Glutamatergic neuron (in vitro differentiated cells): ENCODE measurements at places on chromosomes 7 and 10.
A peak's percentile ranks its signal among the peaks of the same experiment; 100 is the strongest.

DNA sequence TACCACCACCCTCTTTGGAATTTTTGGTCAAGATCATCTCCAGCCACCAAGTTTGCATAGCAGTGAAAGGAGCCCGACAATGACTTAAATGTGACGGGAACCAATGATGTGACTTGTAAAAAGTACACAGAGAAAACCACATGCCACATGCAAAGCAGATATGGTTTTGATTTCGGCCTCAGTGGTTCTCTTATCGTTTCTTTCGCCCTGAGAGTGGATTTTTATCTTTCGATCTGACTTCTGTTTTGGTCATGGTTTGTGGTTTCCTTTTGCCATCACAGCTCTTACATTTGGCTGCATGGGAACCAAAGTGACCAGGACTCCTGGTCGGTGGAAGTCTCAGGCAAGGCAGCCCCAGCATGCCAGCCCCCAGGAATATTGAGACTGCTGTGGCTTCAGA lies 31.5 kb downstream of the TCF7L2 start:
- no peak for DNase-seq

DNA sequence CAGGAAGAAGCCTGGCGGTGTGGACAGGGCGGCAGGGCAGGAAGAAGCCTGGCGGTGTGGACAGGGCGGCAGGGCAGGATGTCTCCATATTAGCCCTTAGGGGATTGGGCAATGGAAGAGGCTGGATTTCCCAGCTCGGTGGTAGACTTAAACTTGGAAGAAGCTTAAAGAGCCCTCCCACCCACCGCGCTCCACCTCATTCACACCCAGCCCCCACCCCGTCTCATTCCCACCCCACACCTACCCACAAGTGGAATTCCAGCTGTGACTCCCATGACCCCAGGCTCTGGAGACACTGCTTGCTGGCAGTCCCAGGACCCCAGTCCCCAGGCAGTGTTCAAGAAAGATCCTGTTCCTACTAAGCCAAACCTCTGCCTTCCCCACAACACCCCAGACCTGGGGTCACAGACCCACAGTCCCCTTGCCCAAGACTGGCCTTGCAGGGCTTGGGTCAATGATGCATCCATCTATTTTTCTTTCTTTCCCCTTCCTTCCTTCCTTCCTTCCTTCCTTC lies 34.0 kb downstream of the SPDYE6 start:
- DNase-seq: no peak

- peak; percentile 63 for DNase-seq
Measured at GRCh38 chr10:70323697-70324338, 40.0 kb upstream of the NPFFR1 start.

- no peak for DNase-seq
Measured at GRCh38 chr7:30159163-30159562, 24.4 kb downstream of the MTURN start.

GRCh38 chr7:102433219-102434038 lies at the start of gene ORAI2:
ORAI2 (plus strand) TSS chr7:102433575; CDS start chr7:102438957, 5,382 bp downstream.
- peak; percentile 83 for DNase-seq

GRCh38 chr10:5481121-5481520 lies 18.2 kb downstream of the CALML5 start:
- no peak for DNase-seq

DNA sequence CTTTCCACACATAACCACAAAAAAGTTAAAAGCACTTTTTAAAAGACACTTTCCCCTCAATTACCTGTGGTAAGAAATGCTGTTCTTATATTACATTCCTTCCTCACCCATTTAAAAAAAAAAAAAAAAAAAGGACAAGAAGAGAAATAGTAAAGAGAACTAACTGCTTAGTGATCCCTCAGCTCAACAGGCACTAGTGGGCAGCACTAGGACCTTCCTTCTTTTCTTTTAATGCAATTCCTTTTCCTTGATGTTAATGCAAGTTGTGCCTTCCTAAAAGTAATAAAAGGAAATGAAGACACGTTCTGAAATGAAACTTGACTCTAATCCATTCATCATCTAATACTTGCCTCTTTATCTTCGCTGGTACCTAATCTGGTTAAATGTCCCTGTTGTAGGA lies 189.7 kb downstream of the TCF7L2 start:
- no peak for DNase-seq

- no peak for DNase-seq
Measured at GRCh38 chr7:116616555-116617059, 55.4 kb upstream of the MET start.

DNA sequence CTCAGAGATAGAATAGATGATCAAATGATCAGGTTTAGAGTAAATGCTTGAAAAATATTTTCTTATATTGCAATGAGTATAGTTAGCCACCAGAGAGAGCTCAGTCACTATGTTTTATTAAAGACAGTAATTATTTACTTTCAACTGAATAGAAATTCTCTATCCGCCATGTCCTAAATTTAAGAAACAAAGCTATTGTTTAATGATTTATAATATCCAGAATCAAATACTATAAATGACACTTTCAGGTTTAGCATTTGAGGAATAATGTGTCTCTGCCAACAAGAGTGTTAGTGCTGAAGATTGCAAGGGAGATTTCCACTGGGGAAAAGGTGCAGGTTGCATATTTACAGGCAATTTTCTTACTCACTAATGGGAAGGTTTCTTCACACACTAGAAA lies 184.7 kb downstream of the DGKB start:
- no peak for DNase-seq

DNA sequence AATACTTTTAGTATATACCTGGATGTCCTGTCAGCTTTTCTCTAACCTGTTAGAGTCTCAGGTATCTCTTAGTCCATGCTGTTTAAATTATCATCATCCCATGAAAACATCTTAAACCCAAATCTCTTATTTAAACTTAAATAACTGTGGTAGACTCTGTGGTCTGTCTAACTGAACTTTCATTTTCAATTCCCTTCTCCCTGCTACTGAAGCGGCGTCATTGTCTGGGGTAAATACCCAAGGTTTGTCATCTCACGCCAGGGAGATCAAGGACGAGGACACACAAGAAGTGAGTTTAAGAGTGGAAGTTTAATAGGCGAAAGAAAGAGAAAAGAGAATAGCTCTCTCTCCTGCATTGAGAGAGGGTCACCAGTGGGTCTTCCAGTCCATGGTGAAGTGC lies 804.4 kb upstream of the CELF2 start:
- DNase-seq: no peak

DNA sequence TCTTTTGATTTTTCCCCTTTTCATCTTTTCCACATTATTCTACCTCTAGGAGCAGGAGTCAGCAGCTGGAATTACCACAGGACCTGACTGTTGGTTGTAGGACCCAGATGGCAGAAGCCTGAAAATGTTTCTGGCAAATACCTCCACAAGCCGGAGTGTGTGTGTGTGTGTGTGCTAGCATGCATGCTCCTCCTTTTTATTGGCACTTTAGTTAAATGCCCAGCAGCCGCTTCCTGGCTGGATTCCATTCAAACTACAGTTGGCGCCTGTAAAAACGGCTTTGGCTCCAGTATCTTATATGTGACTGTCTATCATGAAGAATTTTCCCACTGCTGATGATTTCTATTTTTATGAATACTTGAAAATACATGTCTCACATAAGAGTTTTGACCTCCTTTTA lies 319.7 kb upstream of the SP4 start:
- no peak for DNase-seq

DNA sequence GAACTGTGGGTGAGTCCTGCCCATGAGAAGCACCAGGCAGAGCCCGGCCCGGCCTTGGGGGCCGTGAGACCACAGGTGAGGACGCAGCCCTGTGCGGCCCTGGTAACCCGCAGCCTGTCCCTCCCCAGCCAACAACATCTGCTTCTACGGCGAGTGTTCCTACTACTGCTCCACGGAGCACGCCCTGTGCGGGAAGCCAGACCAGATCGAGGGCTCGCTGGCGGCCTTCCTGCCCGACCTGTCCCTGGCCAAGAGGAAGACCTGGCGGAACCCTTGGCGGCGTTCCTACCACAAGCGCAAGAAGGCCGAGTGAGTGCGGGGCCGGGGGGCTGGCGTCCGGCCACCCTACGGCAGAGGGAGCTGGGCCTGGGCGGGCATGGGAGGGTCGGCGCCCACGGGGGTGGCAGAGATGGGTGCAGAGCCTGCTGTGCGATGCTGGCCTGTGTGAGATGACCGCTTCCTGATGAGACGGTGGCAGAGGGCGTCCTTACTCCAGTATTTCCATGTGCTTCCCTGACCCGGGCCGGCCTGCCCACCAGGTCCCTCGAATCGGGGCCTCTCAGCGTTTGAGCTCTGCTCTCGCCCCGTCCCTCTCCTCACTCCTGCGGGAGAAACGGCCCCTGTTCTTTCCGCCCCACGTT lies 34.1 kb upstream of the FOXL3 start:
- DNase-seq: peak; percentile 9

DNA sequence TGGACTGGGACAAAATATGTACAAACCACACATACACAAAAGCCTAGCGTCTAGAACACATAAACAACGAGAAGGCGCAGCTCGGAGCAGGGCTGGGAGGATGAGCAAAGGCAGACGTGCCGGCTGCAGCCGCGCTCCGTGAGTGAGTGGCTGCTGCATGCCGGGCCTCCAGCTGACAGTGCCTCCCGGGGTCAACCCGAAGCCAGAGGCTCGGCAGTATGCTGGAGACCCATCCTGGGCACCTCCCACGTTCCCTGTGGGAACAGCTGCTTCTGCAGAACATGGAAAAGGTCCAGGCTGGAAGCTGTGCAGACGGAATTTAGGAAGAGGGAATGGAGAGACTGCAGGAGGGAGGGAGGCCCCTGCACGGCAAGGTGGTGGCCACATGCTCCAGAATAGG lies 3.6 kb upstream of the GPR146 start:
- DNase-seq: peak; percentile 61

GRCh38 chr7:150988230-150989226 lies 2.3 kb upstream of the NOS3 start:
- peak; percentile 92 for DNase-seq

- no peak for DNase-seq
Measured at GRCh38 chr10:12742771-12743170, 258.7 kb downstream of the CCDC3 start.

GRCh38 chr10:32692174-32692573 lies 246.2 kb downstream of the CCDC7 start:
- DNase-seq: no peak

GRCh38 chr7:121530227-121531174 lies 134.4 kb upstream of the FAM3C start:
- no peak for DNase-seq

GRCh38 chr7:153396475-153396874 lies 636.9 kb downstream of the ACTR3B start:
- DNase-seq: no peak

GRCh38 chr7:123494193-123494796 lies 40.1 kb downstream of the IQUB start:
- no peak for DNase-seq

DNA sequence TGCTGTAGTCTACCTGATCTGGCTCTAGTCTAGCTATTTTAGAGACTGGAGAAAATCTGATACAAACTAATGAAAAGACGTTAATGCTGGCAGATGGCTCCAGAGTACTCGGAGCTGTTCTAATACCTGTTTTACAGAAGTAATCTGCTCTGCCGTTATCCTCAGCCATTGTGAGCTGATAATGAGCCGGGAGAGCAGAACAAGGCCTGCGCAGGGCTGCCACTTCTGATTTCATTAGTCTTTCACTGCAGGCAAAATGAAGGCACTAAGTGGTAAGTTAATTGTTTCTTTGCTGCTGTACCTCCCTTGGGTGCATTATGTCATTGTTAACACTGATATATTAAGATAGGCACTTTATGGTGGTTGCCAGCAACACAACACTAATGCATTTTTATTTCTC lies 456.4 kb upstream of the PFKP start:
- peak; percentile 52 for DNase-seq

GRCh38 chr7:31028417-31028992 lies 23.6 kb upstream of the ADCYAP1R1 start:
- peak; percentile 42 for DNase-seq

GRCh38 chr7:2814946-2815874 lies 28.9 kb downstream of the GNA12 start:
- DNase-seq: no peak

GRCh38 chr10:43942096-43942850 lies 293.6 kb upstream of the ZNF32 start:
- no peak for DNase-seq

DNA sequence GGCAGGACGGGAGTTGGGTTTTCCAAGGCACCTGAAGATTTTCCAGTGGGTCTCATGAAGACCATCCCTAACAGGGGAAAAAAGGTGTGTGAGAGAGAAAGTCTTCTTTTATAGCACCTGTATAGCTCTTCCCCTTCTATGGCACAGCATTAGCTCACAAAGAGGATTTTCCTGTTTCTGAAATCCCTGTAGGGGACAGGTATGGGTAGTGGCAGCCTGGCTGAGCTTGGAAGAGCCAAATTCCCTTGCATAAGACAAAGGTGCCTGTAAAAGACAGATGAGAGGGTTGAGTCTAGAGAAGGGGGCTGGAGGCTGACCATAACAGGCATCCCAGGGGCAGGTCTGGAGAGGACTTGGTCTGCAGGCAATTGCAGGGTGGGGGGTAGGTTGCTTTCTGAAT lies 63.7 kb downstream of the COL13A1 start:
- no peak for DNase-seq

- no peak for DNase-seq
Measured at GRCh38 chr7:46999866-47000265, 582.0 kb downstream of the TNS3 start.

DNA sequence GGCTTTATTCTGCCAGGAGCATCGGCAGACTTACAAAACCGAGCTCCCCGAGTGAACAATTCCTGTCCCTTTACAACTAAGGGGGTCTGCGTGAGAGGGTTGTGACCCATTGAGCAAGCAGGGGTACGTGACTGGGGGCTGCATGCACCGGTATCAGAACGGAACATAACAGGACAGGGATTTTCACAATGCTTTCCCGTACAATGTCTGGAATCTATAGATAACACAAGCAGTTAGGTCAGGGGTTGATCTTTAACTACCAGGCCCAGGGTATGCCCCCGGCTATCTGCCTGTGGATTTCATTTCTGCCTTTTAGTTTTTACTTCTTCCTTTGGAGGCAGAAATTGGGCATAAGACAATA lies 38.1 kb upstream of the GSDME start:
- DNase-seq: no peak

DNA sequence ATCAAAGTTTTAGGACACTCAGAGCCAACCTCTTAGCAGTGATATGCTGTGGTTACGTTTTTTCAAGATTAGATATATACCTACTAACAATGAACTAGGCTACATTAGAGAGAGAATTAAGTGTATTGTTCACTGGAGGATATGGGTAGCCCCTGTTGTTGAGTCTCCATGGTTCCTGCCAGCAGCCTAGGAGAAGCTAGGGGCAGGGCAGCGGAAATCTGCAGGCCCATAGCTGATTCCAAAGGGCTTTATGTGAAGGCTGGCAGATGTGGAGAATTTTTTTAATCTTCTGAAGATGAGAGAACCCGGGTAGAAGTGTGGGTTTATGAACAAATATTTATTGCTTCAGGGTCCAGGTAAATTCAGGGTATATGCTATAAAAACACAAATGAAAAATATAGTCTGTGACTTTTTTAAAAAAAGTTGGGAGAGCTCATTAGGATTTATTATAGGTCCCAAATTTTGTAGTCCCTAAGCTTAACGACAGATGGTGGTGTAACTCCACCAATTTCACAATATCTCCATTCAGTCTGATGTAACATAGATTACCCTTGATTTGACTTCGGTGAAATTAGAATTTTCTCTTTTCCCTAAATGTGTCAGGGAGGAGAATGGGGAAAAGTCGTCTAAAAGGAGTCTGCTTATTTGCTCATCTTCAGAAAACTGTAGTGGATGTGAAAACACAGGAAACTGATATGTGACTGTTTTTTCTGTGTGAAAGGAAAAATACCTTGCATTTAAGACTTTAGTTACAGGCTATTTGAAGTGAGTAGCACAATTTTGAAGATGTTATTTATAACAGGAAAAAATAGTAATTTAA lies 163.0 kb upstream of the PPP1R3A start:
- DNase-seq: no peak
